ENCODE measurements at places on chromosomes 7 and 10.

- DNase-seq: no peak
These were observed 854 bp downstream of the MTG1 start for GRCh38 chr10:133394801-133395221.

DNA sequence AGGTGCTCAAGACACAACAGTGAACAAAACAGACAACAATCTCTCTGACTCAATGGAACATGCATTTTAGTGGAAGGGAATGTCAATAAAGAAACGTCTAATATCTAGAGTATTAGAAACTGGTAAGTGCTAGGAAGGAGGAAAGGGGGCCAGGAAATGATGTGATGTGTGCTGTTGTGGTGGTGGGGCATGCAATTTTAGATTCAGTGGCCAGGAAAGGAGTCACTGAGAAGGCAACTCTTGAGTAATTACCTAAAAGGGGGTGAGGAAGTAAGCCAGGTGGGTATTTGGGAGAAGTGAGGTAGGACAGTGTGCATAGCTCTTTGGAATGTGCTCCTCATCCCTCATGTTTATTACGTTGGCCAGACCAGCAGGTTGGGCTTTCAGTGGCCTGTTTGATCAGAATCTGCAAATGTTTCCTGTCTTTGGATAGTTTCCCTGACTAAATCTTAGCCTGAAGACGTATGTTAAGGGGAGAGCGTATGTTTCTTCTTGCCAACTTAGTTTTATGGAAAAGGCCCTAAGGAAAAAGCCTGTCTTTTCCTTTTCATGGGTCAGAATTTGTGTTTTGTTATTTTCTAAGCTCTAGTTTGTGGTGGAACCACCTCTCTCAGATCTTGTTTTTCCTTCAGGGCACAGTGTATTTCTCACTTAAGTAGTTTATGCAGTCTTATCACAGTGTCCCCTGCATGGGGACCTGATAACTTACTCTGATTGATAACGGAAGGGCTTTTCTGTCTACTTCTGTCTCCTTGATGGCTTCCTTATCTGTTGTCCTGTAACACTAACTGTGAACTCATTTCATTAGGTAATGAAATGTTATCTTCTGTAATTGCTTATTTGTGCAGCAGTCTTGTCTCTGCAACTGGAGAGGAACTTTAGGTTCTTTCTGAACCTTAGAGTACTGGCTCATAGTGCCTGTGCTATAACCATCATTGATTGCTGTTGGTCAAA lies 203.7 kb downstream of the AUTS2 start:
- no peak for DNase-seq

GRCh38 chr7:4720225-4720624 lies 38.1 kb downstream of the FOXK1 start:
- DNase-seq: no peak

- DNase-seq: no peak
These were observed 1.7 kb downstream of the ADAMTS14 start for GRCh38 chr10:70673929-70674559.

- DNase-seq: no peak
These were observed 5.0 kb downstream of the YWHAG start for GRCh38 chr7:76353744-76354143.

GRCh38 chr10:102935939-102936605 lies 18.0 kb downstream of the CNNM2 start:
- DNase-seq: no peak

GRCh38 chr10:84267503-84268126 lies 22.8 kb downstream of the RGR start:
- DNase-seq: peak; percentile 50

- no peak for DNase-seq
These were observed 40.6 kb downstream of the GHRHR start for GRCh38 chr7:31004393-31004792.

Measured in activated CD4-positive, alpha-beta T cell treated with anti-CD3 and anti-CD28 coated beads for 4 hours (primary cell).